D721Med (cell line): ENCODE measurements at places on chromosomes 16 and 17.

- DNase-seq = no peak
Measured at GRCh38 chr17:4548061-4548461, 7.1 kb downstream of the MYBBP1A start.

DNA sequence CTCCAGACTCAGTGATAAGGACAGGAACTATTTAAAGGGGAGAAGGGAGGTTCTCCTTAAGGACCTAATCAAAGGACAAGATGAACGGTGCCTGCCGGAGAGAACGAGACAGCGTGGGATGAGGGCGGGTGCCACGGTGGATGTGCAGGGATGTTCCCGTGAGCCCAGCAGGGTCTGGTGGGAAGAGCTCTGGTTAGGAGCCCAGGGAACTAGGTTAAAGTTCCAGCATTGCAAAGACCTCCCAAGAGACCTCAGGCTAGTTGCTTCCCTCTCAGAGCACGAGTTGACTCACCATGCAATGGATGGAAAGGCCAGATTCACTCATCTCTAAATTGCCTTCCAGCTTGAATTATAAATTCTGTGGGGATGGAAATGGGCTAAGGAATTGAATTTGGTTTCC, 14.7 kb downstream of the CCR7 start:
- DNase-seq = no peak

GRCh38 chr17:70256751-70257150, 87.4 kb downstream of the KCNJ2 start:
- DNase-seq = no peak

- DNase-seq = no peak
Measured at GRCh38 chr17:66975188-66975587, 10.7 kb downstream of the CACNG4 start.

GRCh38 chr17:56119191-56119590, 34.1 kb upstream of the ANKFN1 start:
- no peak for DNase-seq
